ENCODE measurements at places on chromosomes 4 and X. TPM values are rescaled to one million over a fixed set of nuclear protein-coding genes. Genes with fewer than 3 reads are reported as not detected.

Gene IL2RG
- 5.1 TPM for total RNA-seq

Gene RBM41
- total RNA-seq = 12.0 TPM

Gene SHROOM2
- total RNA-seq = 4.5 TPM

DNA sequence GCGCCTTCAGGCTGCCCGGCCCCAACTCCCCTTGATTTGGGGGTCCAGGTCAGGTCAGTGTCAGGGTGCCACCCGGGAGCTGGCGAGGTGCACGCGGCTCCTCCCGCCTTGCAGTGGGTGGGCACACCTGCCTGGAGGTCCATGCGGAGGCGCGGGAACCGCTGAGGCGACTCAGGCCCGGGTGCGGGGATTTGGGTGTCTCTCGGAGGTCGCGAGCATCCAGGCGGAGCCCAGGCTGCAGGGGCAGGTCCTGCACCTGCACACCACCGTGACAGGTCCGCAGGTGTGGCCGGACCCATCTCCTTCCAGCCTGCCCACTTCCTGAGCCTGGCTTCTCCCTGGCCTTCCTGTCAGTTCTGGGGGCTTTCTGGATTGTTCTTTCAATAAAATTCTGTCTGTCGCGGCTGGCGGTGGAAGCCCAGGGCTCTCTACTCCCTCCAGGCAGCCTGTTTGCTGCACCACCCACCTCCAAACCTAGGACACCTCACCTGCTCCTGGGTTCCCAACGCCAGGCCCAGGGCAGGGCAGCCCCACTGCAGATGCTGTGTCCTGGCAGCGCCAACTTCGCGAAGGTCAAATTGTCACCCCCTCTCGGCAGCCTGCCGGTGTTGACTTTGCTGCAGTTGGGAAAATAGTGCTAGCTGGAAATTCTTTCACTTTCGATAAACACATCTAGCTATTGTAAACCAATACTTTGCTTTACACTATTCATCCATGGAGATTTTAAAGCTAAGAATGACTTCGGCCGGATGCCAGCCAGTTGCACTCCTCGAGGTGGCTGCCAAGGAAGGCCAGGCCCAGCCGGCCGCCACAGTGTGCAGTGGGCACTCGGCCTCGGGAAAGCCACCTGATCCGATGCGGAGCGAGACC is 35.9 kb downstream of the FGFRL1 start:
- H3K27ac ChIP-seq = peak overlapping the region; percentile 48
- no peaks in the 10 kb centered on the region for H3K27me3 ChIP-seq
- no peaks in the 10 kb centered on the region for H3K36me3 ChIP-seq
- H3K4me3 ChIP-seq = peak overlapping the region; percentile 53
- DNase-seq = peak; percentile 50

DNA sequence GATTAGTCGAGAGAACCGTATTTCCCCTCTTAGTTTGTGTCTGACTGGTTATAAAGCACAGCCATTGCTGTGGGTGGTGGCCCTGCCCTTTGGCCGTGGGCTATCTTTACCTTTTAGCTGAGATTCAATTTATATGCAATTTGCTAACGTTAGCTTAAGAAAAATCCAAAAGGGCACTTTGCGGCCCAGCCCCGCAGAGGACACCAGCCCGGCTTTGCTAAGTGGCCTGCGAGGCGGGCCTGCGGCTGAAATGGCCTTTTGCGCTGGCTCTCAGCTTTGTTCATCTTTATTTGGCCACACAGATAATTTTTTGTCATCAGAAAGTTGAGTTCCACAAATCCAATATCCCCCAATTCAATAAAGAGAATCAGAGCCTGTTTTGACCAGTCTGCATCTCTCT is 48.3 kb downstream of the CPZ start:
- H3K4me1 ChIP-seq = no peaks in the 10 kb centered on the region
- H3K27ac ChIP-seq = no peak overlapping the region
- no peaks in the 10 kb centered on the region for H3K36me3 ChIP-seq
- peaks cover 12% of the 10 kb centered on the region for H3K27me3 ChIP-seq
- no peak overlapping the region for H3K4me3 ChIP-seq

DNA sequence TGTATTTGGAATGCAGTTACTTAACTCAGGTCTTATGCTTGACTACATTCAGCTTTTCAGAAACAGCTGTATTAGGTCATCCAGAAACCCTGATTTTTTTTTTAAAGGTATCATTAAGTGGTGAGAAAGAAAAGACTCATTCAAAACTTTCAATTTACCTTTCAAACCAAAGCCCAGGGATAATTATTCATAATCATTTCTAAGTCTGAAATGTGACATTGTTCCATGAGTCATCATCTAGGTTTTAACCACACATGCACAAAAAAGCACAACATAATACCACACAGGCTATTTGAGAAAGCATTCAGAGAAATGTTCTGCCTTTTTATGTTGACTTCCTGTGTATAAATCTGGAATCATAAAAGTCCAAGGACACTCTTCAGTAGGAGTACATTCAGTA is 288.2 kb downstream of the IL1RAPL2 start:
- no peak for DNase-seq
- H3K27ac ChIP-seq = no peak overlapping the region
- H3K36me3 ChIP-seq = no peaks in the 10 kb centered on the region
- no peak overlapping the region for H3K4me3 ChIP-seq
- H3K4me1 ChIP-seq = no peaks in the 10 kb centered on the region

All from breast epithelium (tissue), 4 donors.